Bronchial smooth muscle cell (primary cell): ENCODE measurements at places on chromosomes 1 and 21. TPM values are rescaled to one million over a fixed set of nuclear protein-coding genes. Genes with fewer than 3 reads are reported as not detected.

The FABP3 gene
- 94.9 and 154 TPM in 2 replicates for total RNA-seq

The FALEC gene
- total RNA-seq, result 1.0 and 1.6 TPM in 2 replicates

The BTG3 gene
- 9.8 and 10.6 TPM in 2 replicates for total RNA-seq

The EPHB2 gene
- 37.2 and 42.3 TPM in 2 replicates for total RNA-seq

The DMRTA2 gene
- 0.09 TPM in 1 of 2 replicates, not detected in the other for total RNA-seq

The PRRX1 gene
- 71.4 and 134 TPM in 2 replicates for total RNA-seq

The GJA5 gene
- total RNA-seq, result under 0.01 TPM in 1 of 2 replicates, not detected in the other

The KIF14 gene
- 0.43 and 1.6 TPM in 2 replicates for total RNA-seq

The SPRR2A gene
- total RNA-seq, result not detected in 2 replicates

The GBP7 gene
- not detected in 2 replicates for total RNA-seq

The ATP6V1G3 gene
- total RNA-seq, result not detected in 2 replicates

The MARK1 gene
- under 0.01 TPM in 2 replicates for total RNA-seq

The PCP4L1 gene
- total RNA-seq, result not detected in 2 replicates

The FDPS gene
- total RNA-seq, result 132 and 244 TPM in 2 replicates

The HUNK gene
- under 0.01 TPM in 2 replicates for total RNA-seq

The FUBP1 gene
- total RNA-seq, result 59.6 and 75.0 TPM in 2 replicates

The FAM151A gene
- total RNA-seq, result not detected in 2 replicates

The KRTAP10-7 gene
- not detected in 2 replicates for total RNA-seq

The KCNK2 gene
- under 0.01 and 3.8 TPM in 2 replicates for total RNA-seq

The TRIM67 gene
- total RNA-seq, result not detected in 2 replicates

The CFAP126 gene
- not detected in 2 replicates for total RNA-seq

The CHI3L1 gene
- total RNA-seq, result 1.1 and 4.4 TPM in 2 replicates

The NBPF26 gene
- total RNA-seq, result 27.6 and 39.1 TPM in 2 replicates

The HCN3 gene
- 0.95 and 3.2 TPM in 2 replicates for total RNA-seq

The UTS2 gene
- total RNA-seq, result 0.95 TPM in 1 of 2 replicates, not detected in the other

The ZBTB8B gene
- under 0.01 TPM in 2 replicates for total RNA-seq

The MIA3 gene
- 42.1 and 42.2 TPM in 2 replicates for total RNA-seq

The MYOG gene
- 0.09 TPM in 1 of 2 replicates, not detected in the other for total RNA-seq

The TRIM63 gene
- not detected in 2 replicates for total RNA-seq

The NR1I3 gene
- not detected in 2 replicates for total RNA-seq
